HS-5 (cell line): ENCODE measurements at places on chromosomes 16 and 17.

- no peak for DNase-seq
These were observed 18.9 kb downstream of the RARA start for GRCh38 chr17:40327735-40328385.

GRCh38 chr16:84398701-84399100, 30.4 kb downstream of the ATP2C2 start:
- no peak for DNase-seq

DNA sequence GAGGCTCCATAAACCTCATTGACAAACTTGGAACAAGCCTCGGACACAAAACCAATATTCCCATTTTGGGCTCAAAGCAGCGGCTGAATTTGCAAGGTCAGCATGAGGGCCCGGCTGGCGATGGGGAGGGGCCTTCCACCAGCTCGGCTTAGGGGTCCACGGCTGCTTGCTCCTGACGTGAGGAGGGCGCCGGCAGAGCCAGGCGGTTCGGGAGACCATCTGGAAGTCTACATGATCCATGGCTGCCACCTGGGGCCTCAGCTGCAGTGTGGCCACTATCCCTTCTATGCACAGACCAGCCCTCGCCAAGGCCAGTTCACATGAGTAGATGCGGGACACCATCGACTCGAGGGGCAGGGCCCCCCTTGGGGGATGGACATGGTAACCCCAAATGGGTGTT, 39.1 kb downstream of the NDEL1 start:
- no peak for DNase-seq

DNA sequence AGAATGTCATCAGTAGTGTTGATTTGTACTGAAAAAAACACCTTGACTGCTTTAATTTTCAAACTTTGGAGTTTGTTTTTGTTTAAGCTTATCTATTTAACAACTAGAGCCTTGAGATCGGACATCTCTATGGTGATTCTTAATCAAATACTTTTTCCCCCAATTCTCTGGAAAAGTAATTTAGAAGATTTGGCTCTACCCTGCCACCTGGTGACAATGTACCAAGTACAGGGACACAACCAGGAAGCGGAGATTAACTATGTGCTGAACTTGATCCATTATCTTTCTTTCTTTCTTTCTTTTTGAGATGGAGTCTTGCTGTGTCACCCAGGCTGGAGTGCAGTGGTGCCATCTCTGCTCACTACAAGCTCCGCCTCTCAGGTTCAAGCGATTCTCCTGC, 30.8 kb downstream of the USP43 start:
- no peak for DNase-seq
